AG04449 (cell line): ENCODE measurements at places on chromosomes 12 and 14.

GRCh38 chr12:122856999-122857671, 21.9 kb downstream of the HIP1R start:
- no peak for DNase-seq

GRCh38 chr12:26937443-26937862, 328 bp downstream of the INTS13 start:
- no peak for DNase-seq

DNA sequence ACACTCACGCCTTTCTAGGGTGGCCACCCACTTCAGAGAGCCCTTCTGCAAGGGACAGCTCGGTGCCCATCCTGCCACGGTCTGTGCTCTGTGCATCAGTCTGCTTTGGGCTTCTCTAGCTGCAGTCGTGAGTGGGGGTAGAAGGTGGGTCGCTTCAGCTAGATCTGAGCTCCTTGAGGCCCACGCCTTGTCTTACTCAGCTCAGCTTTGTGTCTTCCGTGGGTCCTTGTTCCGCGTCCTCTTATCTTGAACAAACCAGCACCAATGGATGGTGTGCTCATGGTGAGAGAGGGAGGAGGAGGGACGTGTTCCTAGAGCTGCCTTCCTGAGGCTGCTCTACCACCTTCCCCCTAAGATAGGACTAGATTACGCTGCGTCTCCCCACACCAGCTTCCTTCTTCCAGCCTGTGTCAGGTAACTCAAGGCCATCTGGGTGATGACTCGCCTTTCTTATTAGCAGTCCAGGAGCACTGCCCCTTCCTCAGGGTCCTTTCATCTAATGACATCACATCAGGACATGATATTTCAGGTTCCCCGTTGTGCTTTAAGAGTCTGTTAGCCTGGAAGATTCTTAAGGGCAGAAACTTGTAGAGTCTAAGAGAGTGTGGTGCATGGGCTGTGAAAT, 118.8 kb downstream of the TSPAN9 start:
- no peak for DNase-seq

DNA sequence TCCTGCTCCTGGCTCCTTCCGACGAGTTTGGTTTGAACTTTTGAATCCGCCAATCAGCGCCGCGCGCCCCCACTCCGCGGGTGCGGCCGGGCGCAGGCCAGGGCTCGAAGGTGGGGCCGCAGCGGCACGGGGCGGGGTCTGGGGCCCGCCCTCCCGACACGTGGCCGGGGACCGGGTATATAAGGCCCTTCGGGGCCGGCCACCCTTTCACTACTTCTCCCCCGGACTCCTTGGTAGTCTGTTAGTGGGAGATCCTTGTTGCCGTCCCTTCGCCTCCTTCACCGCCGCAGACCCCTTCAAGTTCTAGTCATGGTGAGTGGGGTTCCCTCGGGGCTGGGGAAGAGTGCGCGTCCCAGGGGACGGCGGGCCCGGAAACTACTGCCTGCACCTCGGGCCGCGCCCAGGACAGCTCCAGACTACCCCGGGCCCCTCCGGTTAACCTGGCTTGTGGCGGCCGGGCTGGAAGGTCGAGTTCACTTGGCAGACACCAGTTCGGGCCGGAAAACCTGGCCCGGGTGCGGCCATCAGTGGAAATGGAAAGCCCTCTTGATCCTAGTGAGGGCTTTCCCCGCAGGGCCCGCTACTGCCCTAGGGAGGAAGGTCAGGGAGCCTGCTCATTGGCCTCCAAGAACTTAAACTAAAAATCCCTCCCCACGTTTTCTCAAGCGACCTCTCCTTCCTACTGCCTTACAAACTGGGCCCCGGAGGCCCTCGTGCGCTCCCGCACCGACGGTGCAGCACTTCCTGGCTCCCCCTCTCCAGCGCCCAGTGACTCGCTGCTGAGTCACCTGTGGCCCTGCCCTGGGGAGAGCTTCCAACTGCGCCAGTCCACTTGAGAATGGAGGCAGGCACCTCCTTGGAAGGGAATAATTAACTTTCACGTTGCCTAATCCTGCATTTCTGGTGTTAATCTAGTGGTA, at the start of gene TUBA1C:
Gene TUBA1C (plus strand): TSS at position 210 of the 920 bp plus-strand sequence. CDS start 100 bp downstream, at position 310.
- peak; percentile 67 for DNase-seq

DNA sequence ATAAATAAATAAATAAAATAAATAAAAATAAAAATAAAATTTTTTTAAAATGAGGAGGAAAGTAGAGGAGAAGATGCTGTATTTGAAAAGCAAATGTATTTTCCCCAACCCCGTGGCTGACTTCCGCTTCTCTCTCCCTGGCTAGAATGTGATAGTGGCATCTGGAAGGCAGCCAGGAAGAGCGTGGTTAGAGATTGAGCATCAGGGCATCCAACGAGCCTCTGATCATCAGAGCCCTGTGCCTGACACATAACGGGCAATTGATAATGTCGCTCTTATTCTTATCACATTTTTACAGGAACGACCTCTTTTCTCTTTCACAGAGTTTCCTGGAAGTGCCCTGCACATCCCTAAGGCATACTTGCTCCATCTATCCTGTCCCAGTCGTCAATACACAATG, 496.9 kb upstream of the TMEM132C start:
- DNase-seq, result no peak

- no peak for DNase-seq
These were observed 141.5 kb downstream of the CEP83 start for GRCh38 chr12:94318181-94318580.

- DNase-seq, result no peak
These were observed 140.3 kb downstream of the NEDD1 start for GRCh38 chr12:97047361-97047760.

DNA sequence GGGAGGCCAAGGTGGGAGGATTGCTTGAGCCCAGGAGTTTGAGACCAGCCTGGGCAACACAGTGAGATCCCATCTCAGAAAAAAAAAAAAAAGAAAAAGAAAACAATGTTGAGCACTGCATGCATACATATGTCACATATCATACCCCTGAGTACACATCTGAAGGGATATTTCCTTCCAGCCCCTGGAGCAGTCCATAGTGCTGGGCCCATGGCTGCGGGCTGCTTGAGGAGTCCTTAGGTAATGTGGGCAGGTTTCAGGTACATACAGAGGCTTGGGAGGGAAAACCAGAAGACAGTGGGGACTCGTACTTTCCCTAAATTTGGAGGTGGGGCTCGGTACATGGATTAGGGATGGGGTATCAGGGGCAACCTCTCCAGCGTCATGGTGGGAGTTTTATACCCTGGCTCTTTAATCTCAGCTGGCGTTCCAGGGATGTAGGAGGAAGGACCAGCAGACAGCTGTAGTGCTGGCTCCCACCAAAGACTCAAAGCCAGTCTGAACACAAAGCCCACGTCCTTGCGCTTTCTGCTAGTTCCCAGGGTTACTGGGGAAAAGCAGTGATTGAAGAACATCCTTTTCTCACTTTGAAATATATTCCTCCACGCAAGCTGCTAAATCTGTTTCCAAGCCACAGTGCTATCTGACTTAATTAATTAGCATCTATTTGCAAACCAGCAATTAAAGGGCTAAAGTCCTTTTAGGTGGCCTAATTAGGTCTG, 5.2 kb downstream of the OTUB2 start:
- no peak for DNase-seq

- no peak for DNase-seq
These were observed 175.3 kb downstream of the ESR2 start for GRCh38 chr14:64118892-64119291.

DNA sequence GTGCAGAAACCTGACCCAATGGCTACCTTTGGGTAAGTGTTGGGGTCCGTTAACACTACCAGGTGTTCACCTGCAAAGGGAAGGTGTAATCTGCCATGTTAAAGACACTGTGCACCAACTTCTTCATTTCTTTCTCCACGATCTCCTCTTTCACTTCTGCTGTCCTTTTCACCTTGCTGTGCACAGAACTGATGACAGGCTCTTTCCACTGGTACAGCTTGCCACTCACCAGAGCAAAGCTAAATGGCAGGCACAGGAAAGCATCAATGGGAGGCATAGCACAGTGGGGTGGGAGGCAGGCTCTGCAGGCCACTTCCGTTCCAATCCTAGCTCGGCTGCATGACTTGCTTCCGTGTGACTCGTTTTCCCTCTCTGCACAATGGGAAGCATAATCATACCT, 2.6 kb upstream of the C12orf76 start:
- no peak for DNase-seq

DNA sequence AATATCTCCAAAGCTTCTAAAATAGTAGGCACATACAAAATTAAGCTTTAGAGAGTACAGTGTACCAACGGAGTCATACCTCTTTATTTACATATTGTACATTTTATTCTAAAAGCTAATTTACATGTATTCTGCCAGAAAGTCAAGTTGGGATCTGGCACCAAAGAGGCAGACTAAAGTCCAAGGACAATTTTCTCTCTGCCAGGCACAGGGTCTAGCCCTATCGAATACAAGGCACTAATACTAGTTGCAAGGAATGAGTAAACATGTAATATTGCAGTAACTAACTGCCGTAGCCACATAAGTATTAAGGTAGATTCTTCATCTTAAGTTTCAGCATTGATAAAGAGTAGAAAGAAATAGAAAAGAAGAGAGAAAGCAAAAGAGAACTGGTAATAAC, 93.9 kb downstream of the RPS6KA5 start:
- no peak for DNase-seq

GRCh38 chr14:105904379-105904778, 378.0 kb downstream of the TMEM121 start:
- DNase-seq, result no peak

GRCh38 chr14:96978525-96979272, 181.5 kb downstream of the VRK1 start:
- DNase-seq, result no peak

DNA sequence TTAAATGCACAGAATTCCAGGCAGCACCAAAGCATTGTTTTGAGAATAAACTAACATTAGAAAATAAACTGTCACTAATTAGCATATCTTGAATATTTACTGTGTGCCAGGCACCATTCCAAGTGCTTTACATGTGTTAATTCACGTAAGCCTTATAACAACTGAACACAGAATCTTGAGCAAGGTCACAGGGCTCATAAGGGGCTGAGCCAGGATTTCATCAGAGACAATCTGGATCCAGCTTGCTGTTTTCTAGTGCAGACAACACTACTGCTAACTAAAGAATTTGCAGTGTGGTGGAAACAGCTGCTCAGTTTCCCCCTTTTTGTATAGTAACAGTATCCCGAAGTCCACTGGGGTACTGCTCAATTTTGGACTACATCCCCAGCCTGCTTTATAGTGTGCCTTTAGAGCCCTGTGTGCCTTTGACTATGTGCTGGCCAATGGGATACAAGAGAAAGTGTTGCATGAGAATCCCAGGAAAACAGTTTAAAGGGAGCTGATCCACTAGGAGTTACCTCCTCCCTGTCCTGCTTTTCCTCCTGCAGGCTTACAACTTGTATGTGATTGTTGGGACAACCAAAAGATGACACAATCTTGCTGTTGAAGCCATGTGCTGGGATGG, 36.0 kb upstream of the RMST start:
- DNase-seq, result no peak

GRCh38 chr12:123035841-123036240, 55.4 kb downstream of the ARL6IP4 start:
- DNase-seq, result no peak

DNA sequence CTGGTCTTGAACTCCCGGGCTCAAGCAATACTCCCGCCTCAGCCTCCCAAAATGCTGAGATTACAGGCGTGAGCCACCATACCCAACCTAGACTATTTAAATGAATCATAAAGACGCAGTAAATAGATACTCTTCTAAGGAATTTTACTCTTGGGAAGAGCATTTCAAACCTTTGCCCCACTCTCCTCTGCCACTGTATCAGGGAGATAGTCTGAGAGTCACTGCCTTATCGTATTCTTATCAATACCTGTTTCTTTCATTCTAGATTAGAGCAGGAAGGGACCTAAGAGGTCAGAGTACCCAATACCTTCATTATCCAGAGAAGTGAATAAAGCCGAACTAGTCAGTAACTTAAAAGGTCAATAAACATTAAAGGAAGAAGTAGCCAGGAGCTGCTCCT, 15.8 kb downstream of the GXYLT1 start:
- no peak for DNase-seq

GRCh38 chr12:130701402-130701744, 14.7 kb downstream of the RIMBP2 start:
- DNase-seq, result no peak

- DNase-seq, result no peak
These were observed 190.2 kb downstream of the ANO4 start for GRCh38 chr12:100984796-100985195.

- DNase-seq, result no peak
These were observed 1.3 kb upstream of the NR1H4 start for GRCh38 chr12:100472325-100472724.

- DNase-seq, result no peak
These were observed 125.4 kb downstream of the KIF26A start for GRCh38 chr14:104263675-104264358.

DNA sequence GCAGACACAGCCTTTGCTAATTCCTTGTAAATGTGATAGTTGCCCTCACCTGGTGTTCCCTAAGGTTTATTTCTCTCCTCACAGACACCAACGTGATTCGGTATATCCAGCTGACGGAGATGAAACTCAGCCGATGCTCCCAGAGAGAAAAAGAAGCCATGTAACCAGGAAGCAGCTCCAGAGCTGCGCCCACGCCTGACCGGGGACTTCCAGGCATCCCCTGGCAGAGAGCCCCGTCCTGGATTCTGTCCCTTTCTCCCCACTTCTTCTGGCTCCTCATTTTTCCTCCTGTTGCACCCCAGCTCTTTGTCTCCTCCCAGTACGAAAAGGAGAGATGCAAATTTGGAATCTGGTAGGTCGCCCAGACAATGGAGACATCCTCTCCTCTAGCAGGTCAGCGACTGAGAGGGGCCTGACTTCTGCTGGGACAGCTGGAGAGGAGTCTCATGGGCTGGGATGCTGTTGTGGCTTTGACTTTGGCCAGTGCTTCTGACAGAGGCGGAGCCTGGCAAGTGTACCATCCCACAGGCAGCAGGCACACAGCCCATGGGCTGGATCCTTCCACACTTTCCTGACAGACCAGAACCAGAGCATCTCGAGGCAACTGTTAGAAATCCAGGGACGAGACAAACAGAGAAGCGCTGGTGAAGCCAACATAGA, 29.4 kb downstream of the TTC9 start:
- no peak for DNase-seq

GRCh38 chr14:72961579-72962335, 35.5 kb downstream of the DCAF4 start:
- DNase-seq, result no peak

GRCh38 chr12:806200-806791, 53.9 kb downstream of the WNK1 start:
- no peak for DNase-seq

DNA sequence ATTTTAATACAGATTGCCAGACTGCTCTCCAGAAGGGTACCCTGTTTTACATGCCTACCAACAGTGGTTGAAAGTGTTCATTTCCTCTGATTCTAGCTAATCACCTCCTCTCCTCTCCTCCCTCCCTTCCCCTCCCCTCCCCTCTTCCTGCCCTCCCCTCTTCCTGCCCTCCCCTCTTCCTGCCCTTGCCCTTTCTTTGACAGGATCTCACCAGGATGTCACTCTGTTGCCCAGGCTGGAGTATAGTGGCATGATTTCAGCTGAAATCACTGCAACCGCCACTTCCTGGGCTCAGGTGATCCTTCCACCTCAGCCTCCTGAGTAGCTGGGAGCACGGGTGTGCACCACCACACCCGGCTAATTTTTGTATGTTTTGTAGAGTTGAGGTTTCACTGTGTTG, 24.7 kb downstream of the APAF1 start:
- DNase-seq, result no peak
